Stimulated activated CD4-positive, alpha-beta T cell treated with anti-CD3 and anti-CD28 coated beads, Interleukin-4, amount 100 ng/mL, for 1 hour (primary cell): ENCODE measurements at places on chromosomes 12 and 14.

DNA sequence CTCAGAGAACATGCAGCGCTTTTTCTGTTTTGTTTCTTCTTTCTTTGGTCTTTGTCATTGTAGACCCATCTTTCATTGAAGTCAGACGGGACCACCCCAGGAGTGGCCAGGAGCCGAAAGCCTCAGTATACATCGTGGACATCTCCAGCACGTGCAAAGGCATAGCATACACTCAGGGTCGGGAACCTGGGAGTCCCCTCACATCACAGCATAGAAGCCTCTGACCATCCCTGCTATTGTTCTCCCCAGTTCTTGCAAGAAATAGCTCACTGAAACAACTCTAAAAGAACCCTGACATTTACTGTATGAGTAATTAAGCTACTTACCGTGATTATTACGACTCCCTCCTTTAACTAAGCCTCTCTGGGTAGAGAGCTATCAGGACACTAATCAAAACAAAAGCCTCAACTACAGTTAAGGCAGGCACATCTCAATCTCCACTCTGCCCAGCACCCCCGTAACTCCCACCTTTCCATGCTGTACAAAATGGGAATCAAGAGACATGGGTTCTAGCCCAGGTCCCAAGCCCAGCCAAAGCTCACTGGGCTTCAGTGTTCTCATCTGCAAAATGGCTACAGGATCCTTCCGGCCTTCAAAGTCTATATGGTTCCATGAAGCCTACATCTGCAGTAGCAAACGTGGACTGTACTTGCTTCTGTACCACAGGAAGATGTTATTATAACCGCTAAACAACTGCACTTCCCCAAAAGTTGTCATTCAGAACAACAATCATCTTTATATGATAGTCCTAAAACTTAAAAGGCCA is 6.7 kb downstream of the CCDC88C start:
- no peak for DNase-seq

- no peak for DNase-seq
These were observed 7.0 kb downstream of the MLF2 start for GRCh38 chr12:6745741-6746525.

DNA sequence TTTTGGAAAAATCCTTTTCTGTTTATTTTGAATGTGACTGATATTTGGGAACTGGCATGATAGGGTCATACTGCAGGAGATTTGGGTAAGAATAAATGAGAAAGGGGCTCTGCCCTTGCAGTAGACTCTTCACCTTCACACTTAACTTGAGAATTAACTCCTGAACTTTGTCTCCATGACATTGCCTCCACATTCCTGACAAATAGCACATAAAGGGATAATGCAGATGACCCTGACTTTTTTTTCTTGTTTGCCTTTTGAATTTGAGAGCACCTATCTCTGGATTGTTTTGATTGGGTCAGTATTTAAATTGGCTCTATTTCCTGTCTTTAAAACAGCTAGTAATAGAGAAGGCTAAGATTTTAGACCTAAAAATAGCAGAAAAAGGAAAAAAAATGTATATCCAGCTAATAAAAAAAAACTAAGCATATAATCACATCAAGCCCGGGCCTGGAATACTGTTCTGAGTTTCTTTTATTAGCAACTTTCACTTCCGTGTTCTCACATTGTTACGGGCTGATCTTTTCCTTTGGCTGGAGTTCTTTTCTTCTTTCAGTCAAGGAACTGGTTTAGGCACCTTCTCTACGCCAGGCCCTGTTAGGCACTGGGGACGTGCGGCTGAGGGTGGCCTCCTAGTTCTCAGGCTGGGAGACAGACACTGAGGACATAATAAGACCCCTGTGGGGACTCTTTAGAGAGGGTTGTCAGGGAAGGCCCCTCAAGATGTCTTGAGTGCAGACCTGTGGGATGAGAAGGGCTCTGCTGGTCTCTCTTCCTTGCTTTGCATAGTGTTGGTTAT is 53.1 kb upstream of the GNPNAT1 start:
- no peak for DNase-seq

DNA sequence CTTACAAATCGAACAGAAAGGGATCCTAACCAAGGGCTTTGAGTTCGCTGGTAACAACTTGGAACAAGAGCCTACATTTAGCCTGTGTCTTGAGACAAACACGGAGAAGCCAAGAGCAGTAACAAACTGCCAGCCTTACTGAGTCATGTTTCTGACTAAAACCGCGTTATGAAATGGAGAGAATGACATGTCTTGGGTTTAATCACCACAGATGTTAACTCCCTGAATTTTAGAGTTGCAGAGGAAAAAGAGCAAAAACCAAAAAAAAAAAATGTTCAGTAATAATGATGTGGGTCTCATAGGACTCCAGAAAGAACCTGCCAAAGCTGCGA is 1.0 kb downstream of the BLTP3B start:
- no peak for DNase-seq

- DNase-seq, result no peak
These were observed 40.9 kb upstream of the SMUG1 start for GRCh38 chr12:54229624-54230212.

DNA sequence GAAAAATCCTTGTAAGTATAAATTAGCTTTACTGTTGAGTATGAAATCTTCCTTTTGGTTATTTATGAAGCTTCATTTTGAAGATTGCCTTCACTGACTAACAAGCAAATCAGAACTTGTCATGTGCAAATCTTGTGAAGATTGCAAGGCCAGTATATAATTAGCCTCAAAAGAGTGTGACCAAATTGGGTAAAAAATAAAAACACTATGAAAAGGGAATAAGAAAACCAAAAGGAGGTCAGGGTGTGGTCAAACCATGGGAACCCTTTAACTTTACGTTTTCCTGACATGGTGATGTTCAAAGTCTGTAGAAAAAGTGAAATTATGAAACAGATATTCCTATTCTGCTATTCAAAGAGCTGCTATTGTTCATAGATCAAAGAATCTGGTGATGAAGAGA is 230.3 kb downstream of the BCAT1 start:
- DNase-seq, result no peak

GRCh38 chr14:71358209-71358931 is 451.1 kb downstream of the PCNX1 start:
- no peak for DNase-seq

DNA sequence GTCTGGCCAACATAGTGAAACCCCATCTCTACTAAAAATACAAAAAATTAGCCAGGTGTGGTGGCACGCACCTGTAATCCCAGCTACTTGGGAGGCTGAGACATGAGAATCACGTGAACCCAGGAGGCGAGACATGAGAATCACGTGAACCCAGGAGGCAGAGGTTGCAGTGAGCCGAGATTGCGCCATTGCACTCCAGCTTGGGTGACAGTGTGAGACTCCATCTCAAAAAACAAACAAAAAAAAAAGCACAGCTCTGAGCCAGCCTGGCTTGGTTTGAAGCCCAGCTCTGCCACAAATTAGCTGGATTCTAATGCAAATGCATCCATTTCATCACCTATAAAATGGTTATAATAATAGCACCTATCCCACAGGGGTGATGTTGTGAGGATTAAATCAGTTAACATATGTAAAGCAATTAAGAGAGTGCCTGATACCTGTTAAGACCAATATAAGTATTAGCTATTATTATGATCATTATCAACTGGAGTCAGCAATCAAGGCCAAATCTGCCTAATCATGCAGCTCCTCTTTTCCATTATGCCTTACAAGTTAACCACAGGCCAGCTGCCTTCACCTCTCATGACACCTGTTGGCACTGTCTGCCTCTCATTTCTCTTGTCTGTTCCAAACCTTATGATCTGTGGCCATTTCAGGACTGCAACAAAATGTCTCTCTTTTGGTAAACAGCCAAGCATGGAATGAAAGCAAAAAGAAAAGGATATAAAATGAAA is 2.1 kb downstream of the GNPTAB start:
- DNase-seq, result no peak

GRCh38 chr12:109443794-109444193 is 33.3 kb downstream of the KCTD10 start:
- no peak for DNase-seq

GRCh38 chr12:99435095-99435791 is 212.3 kb upstream of the GARIN6 start:
- no peak for DNase-seq

DNA sequence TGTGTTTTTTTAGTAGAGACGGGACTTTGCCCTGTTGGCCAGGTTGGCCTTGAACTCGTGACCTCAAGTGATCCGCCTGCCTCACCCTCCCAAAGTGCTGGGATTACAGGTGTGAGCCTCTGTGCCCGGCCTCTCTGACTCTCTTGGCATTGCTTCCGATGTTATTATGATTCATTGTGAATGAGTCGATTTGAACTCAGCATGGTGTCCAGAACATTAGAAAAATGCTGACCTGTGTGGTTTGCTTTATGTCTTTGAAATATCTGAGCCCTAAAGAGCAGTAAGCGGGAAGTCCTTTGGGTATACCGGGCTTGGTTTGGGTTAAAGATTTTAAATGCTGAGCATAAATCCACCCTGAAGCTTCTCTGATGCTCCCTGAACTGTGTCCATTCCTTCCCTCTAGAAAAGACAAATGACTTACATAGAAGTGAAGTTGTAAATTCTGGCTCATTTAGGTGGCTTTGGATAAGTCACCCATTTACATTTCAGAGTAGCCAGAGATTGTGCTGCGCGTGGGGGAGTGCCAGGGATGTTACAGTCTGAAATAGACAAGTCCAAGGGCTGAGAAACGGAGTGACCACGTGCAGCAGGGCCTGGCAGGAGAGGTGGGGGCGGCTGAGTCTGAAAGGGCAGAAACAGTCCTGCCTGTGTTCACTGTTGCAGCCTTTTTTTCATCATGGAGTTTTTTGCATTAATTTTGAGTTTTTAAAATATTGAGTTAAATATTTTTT is 39.6 kb downstream of the SLC15A4 start:
- DNase-seq, result no peak

DNA sequence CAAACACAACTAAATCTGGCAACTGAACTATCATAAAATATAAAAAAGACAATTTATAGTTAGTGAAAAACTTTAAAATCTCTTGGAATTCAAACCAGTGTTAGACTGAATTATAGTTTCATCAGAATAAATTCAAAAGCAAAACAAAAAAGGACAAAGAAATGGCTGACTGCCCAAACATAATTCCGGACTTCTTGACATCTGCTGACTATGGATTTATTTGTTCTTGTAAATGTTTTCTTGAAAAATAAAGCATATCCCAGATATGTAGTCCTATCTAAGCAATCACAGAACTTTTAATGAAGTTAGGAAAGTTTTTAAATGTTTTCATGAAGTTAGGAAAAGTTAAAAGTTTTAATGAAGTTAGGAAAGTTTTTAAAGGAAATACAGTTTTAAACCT is 45.8 kb upstream of the CNTN1 start:
- no peak for DNase-seq

GRCh38 chr12:41521872-41522379 is 333.8 kb downstream of the PDZRN4 start:
- DNase-seq, result no peak

- no peak for DNase-seq
These were observed 68.4 kb downstream of the SYT1 start for GRCh38 chr12:78933014-78933413.

DNA sequence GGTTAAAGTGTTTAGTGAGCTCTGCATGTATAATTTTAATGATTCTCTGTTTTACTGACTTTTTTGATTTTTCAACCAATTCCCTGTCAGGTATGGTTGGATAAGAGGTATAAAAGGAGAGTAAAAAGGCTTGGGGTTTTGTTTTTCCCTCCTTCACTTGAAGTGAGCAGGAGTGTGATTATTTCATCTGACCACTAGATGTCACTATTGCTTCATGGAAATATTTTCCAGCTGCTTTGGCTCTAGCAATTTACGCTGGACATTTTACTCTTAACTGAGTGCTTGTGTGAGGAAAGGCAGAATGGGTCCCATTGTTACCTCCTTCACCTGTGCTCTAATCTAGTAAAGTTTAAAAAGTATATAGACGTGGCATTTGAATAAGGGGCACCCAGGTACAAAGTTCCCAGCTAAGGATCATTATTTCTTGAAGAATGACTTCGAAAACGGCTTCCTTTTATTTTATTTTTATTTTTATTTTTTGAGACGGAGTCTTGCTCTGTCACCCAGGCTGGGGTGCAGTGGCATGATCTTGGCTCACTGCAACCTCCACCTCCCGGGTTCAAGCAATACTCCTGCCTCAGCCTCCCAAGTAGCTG is 66.5 kb downstream of the TBC1D30 start:
- DNase-seq, result no peak

DNA sequence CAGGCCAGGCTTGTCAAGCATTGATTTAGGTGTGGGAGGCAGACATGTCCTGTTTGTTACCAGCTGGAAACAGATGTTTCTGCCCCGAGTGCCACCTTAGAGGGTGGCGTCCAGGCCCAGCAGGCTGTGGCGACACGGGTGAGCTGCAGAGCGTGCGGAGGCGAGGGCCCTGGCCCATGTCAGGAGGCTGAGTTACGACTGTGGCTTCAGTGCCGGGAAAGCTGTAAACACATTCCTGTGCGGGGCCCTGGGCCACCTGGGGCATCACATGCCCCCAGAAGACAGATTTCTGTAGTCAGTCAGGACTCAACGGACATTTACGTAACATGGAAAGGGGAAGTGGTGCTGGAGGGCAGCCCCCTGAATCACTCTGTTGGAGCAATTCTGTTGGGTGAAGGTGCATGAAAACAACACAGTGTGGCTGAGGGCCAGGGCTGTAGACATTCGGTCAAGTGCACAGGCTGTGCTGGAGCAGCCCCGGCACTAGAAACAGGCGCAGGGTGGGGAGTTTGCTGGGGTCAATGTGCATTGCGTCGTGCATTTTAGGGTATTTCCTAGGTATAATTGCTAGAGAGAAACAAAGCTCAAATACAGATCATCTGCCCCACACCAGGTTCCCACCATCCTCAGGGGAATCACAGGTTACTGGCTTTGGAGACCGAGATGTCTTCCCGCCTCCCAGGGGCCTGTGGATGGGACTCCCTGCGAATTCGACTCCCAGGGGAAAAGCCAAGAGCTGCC is 291.8 kb downstream of the TMEM121 start:
- DNase-seq, result no peak

GRCh38 chr14:88030079-88030478 is 25.1 kb downstream of the GPR65 start:
- no peak for DNase-seq

GRCh38 chr14:33563901-33564197 is 387.0 kb downstream of the EGLN3 start:
- DNase-seq, result no peak

- DNase-seq, result no peak
These were observed 8.3 kb downstream of the PXN start for GRCh38 chr12:120257041-120257821.

- no peak for DNase-seq
These were observed 121.1 kb downstream of the PLXNC1 start for GRCh38 chr12:94269316-94269999.
